ENCODE measurements at places on chromosomes 2 and 18.
A peak's percentile ranks its signal among the peaks of the same experiment; 100 is the strongest.

- DNase-seq, result no peak
Observed at GRCh38 chr2:9991221-9991620, 39.7 kb downstream of the GRHL1 start.

GRCh38 chr2:203059567-203060240 lies 45.0 kb downstream of the NBEAL1 start:
- DNase-seq, result no peak

- peak; percentile 17 for DNase-seq
Observed at GRCh38 chr2:189409131-189409530, 32.1 kb upstream of the WDR75 start.

DNA sequence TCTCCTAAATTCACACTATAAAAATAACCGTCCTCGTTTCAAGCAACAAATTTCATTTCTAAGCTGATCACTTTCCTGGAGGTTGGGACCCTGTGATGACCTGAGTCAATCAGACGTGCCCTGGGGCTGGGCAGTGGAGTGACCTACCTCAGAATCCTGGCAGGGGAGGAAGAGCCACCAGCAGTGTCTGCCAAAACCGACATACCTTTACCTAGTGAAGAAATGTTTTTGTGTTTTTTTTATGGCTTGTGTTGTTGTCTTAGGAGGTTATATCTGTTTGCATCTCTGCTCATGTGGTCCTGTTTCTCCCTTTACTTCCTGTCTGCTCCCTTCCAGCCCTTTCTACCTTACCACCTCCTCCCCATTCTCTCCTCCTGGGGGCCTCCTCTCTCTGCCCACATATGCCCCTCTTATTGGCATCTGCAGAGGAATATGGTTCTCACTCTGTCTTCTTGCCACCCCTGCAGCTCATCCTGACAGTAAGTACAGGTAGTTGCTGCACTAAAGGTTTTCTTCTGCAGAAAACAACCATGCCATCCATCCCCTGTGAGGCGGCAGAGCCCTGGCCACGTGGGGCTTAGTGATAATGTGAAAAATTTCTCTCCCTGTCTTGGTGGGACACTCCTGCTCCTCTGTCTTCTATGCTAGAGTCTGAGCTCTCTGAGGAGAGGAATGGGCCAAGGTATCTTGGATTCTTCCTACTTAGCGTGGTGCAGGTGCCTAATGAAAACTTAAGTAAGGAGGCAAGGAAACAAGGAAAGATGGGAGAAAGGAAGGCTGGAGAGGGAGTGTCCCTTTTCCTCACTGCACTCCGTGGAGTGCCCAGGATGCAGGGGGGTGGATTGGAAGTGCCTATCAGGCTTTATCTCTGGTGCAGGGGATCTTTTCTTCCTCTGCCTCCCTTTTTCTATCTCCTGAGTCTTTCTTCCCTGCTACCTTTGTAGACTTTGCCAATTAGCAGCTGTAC lies 15.4 kb downstream of the ACOXL start:
- no peak for DNase-seq

GRCh38 chr2:210318891-210319290 lies 3.9 kb upstream of the MYL1 start:
- no peak for DNase-seq

DNA sequence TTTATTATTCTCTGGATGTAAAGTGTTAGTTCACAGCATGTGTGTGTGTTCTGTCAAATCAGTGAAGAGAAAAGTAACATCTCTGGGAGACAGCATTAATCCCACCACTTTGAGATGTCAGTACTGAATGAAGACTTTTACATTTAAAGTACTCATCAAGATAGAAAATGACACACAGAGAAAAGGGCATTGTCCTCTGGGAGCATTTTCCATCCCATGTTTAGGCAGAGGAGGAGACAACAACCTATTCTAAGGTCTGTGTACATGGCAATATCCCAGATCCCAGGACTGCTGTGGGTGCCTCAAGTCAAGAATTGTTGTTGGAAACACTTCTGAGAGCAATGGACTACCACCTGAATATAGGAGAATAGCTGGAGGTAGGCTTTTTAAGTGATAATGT lies 201.5 kb downstream of the PPP1R1C start:
- no peak for DNase-seq
